EH (cell line): ENCODE measurements at places on chromosomes 13 and 19.

- no peak for DNase-seq
These were observed 75.8 kb upstream of the MCF2L start for GRCh38 chr13:112893207-112893569.

DNA sequence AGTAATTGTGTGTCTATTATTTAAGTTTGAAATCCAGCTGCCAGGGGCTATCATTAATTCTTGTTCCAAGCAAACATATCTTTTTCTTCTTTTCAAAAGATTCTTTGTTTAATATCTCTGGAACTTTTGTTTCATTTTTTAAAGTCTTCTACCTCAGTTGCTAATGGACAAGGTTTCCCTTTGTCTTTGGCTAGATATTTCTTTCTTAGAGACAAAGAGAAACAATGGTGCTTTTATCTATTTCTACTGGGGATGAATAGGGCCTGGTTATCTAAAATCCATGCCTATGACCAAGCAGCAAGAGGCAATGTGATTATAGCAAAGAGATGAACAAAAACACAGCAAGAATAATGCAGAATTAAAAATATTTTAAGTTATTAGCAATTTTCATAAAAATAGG is 661.3 kb upstream of the KLF12 start:
- no peak for DNase-seq

DNA sequence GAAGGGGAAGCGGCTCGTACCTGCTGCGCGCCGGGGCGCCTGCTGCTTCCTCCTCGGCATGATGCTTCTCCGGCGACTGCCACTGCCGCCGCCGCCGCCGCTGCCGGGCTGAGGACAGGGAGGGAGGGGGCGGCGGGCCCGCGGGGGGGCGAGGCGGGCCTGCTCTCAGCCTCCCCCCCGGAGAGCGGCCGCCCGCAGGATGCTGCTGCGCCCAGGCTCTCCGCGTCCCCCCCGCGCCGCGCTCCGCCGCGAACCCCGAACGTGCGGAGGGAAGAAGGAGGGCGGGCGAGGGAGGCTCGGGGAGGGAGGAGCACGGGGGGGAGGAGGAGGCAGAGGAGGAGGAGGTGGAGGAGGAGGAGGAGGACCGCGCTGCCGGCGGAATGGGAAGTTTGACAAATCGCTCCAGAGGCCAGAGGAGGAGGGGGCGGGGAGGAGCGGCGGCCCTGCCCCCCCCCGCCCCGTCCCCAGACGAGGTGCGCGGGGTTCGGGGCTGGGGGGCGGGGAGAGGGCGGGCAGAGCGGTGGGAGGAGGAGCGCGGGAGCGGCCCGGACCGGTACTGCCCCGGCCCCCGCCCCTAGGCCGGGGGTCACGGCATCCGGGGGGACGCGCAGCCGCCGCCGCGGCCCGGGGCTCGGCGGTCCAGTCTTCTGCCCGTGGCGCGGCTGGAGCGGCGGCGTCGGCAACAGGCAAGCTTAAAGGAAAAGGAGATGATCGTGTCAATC is at the start of gene TSHZ3:
Gene TSHZ3 (minus strand): TSS at position 277 of the 722 bp plus-strand sequence. CDS start 217 bp downstream, at position 60.
- peak; percentile 90 for DNase-seq

- no peak for DNase-seq
These were observed 6.1 kb downstream of the CLEC4M start for GRCh38 chr19:7769171-7769570.

GRCh38 chr19:42313096-42313839 is at the start of gene TMEM145:
TMEM145 (plus strand) TSS chr19:42313309; CDS start chr19:42313377, 68 bp downstream.
- DNase-seq: peak; percentile 63

- DNase-seq: peak; percentile 65
These were observed 412.1 kb downstream of the KLF12 start for GRCh38 chr13:73722120-73722519.

- DNase-seq: peak; percentile 83
These were observed 19.2 kb downstream of the NAXD start for GRCh38 chr13:110634558-110634957.

- DNase-seq: no peak
These were observed 142.8 kb downstream of the KLF12 start for GRCh38 chr13:73991384-73991783.

- DNase-seq: peak; percentile 56
These were observed 130.5 kb upstream of the RNF113B start for GRCh38 chr13:98307463-98308085.

DNA sequence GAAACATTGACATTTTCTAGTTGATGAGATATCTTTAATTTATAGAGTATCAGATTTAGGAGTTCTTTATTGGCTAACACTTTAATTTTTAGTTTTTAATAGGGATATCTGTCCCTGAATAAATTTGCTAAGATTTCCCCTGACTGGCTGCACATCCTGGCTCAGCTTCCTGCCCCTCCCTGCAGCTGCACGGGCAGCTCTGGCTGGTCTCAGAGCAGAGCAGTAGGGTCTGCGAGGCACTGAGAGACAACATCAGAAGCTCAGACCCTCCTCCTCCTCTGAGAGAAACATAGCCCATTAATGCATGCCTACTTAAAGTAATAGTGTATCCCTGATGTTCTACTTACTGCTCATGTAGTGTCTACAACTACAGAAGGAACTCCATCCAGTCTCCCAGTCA is 139.2 kb downstream of the TNFSF13B start:
- no peak for DNase-seq
